CD8-positive, alpha-beta memory T cell (primary cell): ENCODE measurements at places on chromosomes 7 and 10. TPM values are rescaled to one million over a fixed set of nuclear protein-coding genes. Genes with fewer than 3 reads are reported as not detected.

The FAM25C gene
- not detected for total RNA-seq

The LAMB4 gene
- total RNA-seq = not detected

The PILRA gene
- 0.84 TPM for total RNA-seq

The KLLN gene
- 1.1 TPM for total RNA-seq

DNA sequence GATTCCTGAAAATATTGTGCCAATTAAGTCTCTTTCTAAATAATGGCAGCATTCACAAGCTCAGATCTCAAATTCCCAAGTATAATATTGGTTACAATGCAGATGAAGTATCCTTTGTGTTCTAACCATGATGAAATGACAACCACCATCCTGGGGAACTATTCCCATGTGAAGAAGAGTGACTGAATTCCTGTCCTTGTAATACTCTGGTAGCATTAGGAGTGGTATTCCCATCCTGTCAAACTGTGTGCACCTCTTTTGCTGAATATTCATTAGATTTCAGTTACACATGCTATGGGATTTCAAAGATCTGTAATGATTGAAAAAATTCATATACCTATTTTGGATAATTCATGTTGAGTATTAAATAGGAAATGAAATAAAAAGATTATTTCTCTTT, 86.1 kb upstream of the SMIM30 start:
- no peaks in the 10 kb centered on the region for H3K36me3 ChIP-seq
- H3K4me1 ChIP-seq = no peaks in the 10 kb centered on the region
- no peak overlapping the region for H3K4me3 ChIP-seq
- DNase-seq = no peak
- H3K27ac ChIP-seq = no peak overlapping the region

DNA sequence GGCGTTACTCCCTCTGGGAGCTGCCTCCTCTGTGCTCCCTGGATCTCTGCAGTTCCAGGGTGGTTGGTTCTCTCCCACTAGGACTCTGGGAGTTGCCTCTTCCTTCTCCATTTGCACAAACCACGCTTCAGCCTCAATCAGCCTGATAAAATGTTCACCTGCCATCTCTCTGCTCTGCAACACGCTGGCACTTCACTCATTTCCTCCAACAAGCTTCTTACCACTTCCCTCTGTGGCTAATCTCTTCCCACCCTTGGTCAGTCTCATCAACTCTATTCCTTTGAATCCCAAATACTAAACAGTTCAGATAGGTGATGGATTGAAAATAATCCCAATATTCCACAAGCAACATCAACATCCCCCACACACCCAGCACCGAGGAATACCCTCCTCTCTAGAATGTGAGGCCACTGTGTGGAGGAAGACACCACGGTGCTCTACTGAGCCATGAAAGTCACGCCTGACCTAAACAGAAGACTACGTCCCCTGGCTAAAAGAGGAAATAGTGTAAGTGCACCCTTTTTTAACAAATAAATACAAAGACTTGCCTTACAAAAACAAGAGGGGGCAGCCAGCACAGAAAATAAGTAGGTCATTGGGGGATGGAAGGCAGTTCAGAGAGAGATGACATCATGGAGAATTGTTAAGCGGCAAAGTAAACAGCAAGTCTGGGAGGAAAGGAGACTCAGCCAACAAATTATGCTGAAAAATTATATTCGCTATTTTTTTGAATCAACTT, 1.9 kb upstream of the FAM170B start:
- no peak overlapping the region for H3K27ac ChIP-seq
- no peaks in the 10 kb centered on the region for H3K4me1 ChIP-seq

- H3K36me3 ChIP-seq = no peaks in the 10 kb centered on the region
- no peak overlapping the region for H3K27ac ChIP-seq
- no peaks in the 10 kb centered on the region for H3K27me3 ChIP-seq
- H3K4me3 ChIP-seq = no peak overlapping the region
- no peaks in the 10 kb centered on the region for H3K4me1 ChIP-seq
- DNase-seq = no peak
Measured at GRCh38 chr10:132062641-132063390, 2.9 kb upstream of the JAKMIP3 start.

- H3K4me1 ChIP-seq = peaks cover 44% of the 10 kb centered on the region
- peak overlapping the region; percentile 2 for H3K4me3 ChIP-seq
- no peaks in the 10 kb centered on the region for H3K27me3 ChIP-seq
- peaks cover 4% of the 10 kb centered on the region for H3K36me3 ChIP-seq
- no peak overlapping the region for H3K27ac ChIP-seq
- DNase-seq = no peak
Measured at GRCh38 chr7:7569615-7570014, 2.9 kb downstream of the MIOS start.

DNA sequence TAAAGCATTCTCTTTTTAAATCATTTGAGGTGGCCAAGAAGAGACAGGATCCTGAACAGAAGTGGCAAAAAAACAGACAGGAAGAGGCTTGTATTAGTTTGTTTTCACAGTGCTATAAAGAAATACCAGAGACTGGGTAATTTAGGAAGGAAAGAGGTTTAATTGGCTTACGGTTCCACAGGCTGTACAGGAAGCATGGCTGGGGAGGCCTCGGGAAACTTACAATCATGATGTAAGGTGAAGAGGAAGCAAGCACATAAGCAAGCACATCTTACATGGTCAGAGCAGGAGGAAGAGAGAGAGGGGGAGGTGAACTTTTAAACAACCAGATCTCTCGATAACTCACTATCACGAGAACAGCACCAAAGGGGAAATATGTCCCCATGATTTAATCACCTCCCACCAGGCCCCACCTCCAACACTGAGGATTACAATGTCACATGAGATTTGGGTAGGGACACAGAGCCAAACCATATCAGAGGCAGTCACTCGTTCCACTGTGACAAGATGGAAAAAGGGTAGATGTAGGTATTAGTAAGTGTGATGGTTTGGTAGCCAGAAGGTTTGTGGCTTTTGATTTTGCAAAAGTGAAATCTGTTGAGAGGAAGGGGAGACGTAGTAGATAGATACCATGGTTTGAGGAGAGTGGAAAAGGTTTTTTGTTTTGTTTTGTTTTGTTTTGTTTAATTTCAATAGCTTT, 5.1 kb downstream of the MSRB2 start:
- no peak for DNase-seq
- no peak overlapping the region for H3K4me3 ChIP-seq
- no peaks in the 10 kb centered on the region for H3K27me3 ChIP-seq
- H3K27ac ChIP-seq = no peak overlapping the region
- H3K4me1 ChIP-seq = peaks cover 16% of the 10 kb centered on the region

- no peak for DNase-seq
- H3K4me1 ChIP-seq = no peaks in the 10 kb centered on the region
- H3K4me3 ChIP-seq = no peak overlapping the region
- H3K36me3 ChIP-seq = no peaks in the 10 kb centered on the region
- H3K27ac ChIP-seq = no peak overlapping the region
- no peaks in the 10 kb centered on the region for H3K27me3 ChIP-seq
Measured at GRCh38 chr7:34104115-34104514, 198.8 kb downstream of the BMPER start.

DNA sequence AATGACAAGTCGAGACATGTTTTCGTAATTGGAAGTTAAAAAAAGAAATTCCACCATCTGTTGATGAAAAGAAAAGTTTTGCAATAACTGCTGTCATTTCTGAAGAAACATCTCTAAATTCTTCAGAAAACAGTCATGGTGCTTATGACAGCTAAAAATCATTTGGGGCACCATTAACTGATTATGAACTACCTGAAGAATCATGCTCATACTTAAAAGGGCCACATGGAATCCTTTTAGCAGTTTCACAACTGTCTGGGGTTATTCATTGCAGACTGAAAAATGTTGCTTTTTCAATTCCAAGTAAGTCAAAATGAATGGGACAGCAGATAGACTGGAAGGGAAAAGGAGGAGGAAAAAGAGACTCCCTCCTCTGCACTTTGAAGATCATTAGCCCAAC, 134.2 kb downstream of the CHN2 start:
- H3K4me3 ChIP-seq = no peak overlapping the region
- H3K27ac ChIP-seq = no peak overlapping the region
- H3K4me1 ChIP-seq = no peaks in the 10 kb centered on the region
- H3K27me3 ChIP-seq = no peaks in the 10 kb centered on the region
- no peaks in the 10 kb centered on the region for H3K36me3 ChIP-seq
- DNase-seq = no peak
